ENCODE measurements at places on chromosomes 16 and 17.

- DNase-seq, result no peak
Measured at GRCh38 chr17:48014595-48015111, 22.9 kb downstream of the COPZ2 start.

GRCh38 chr16:56311208-56312027 lies 113.9 kb downstream of the AMFR start:
- DNase-seq, result peak; percentile 5

- DNase-seq, result no peak
Measured at GRCh38 chr16:84268291-84269040, 26.2 kb upstream of the WFDC1 start.

GRCh38 chr17:1398931-1399678 lies 917 bp downstream of the YWHAE start:
- no peak for DNase-seq

DNA sequence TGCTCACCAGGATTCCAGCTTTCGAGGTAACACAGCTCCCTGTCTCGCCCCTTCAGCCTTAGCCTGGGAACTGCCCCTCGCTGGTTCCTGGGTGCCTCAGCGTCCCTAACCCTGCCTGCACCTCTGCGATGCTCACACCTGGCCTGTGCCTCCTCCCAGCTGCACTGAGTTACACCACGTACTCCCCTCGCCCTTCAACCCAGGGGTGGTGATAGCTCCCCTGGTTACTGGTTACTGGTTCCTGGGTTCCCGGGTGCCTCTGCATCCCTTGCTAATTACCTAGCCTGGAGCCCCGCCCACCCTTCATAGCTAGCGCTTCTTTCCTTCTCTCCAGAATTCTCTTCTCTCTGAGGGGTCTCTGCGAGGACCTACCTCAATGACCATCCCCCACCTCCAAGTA lies 65.3 kb upstream of the PLCG2 start:
- DNase-seq, result no peak

DNA sequence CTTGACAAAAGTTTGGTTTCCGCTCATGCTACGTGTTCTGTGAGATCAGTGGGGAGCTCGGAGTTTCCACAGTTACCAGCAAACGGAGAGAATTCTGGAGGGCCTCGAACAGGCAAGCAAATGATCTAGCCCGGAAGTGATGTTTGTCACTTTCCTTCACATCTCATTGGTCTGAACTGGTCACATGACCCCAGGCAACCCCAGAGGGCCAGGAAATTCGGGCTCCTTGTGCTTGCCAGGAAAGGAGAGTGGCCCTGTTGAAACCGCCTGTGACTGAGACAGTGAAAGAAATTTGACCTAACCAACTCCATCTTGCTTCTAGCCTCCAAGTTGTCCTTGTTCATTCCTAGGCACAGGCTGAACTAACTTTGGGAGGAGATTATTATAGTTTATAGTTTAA lies 23.0 kb downstream of the SPPL2C start:
- DNase-seq, result no peak

GRCh38 chr17:16459855-16460550 lies 32.0 kb downstream of the LRRC75A start:
- no peak for DNase-seq

- DNase-seq, result no peak
Measured at GRCh38 chr16:13931845-13932244, 11.9 kb downstream of the ERCC4 start.

DNA sequence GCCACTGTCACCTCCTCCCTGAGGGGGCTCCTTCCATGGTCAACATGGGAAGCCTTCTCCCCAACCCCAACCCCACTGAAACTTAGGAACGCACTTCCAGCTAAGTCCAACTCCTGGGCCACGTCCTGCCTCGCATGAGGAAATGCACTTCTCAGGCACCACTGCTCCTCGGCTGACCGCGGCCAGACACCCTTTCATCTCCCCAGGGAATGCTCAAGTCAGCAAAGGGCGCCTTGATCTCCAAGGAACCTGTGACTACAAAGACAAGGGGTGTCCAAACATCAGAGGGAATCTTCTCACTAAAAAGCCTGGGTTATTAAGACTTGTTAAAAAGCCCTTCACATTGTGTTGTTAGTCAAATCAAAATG lies 124.9 kb upstream of the HSBP1 start:
- DNase-seq, result no peak

DNA sequence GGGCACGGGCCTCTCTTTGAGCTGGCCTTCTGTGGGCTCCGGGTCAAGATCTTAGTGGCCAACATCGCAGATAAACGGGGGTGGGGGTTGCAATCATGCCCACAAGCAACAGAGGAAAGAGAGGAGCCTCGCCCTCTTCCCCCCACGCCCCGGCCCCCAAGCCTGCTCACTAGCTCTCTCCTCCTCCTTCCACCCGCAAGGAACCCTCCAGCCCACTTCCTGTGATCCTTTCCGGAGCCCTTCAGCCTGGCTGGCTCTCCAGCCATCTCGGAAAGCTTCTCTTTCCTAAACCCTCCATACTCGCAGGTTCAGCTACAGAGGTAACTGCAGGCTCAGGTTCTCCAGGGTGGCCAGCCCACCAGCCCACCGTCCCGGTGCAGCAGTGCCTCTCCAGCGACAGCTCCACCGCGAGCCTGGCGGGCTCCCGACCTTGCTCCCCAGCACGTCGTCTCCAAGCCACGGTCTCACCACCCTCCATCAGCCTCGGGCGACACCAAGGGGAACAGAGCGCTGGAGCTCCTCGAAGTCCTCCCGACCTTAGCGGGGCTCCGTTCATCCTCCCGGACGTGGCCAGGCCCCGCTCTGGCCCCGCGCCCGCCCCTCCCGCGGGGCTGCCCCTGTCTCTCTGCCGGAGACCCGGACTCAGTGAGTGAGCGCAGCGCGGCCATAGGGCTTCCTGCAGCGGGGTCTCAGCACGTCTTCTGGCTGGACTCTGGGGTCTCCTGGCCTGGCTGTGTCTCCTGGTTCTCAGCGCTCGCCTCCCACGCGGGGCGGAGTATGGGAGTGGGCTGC lies 12.9 kb upstream of the ODF4 start:
- no peak for DNase-seq

DNA sequence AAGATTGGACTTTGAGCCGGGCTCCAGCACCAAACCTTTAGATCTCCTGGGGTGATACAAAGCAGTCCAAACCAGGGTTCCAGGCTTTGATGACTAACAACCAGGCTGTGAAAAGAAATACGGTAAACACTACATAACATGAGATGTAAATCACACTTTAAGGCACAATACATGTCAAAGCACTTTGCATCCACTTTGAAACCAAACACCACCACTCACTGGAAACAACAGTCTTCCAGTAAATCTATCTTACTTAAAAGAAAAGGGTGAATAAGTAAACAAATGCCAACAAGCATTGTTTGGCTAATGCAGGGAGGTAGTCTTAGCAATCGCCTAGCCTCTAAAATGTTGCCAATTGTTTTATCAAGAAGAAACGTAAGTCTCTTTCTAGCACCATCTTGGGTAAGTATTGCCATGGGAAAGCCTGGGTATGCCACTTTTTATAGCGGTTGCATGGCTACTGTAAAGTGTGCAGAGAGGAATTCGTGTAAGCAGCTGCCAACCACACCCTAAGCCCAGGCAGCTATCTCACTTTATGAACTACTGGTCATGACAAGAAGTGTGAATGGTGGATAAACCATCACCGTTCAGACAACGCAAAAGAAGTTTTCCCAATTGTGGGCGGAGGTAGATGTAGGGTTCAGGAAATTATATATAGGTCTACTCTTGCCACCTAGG lies 267.4 kb upstream of the PSMD7 start:
- DNase-seq, result no peak

DNA sequence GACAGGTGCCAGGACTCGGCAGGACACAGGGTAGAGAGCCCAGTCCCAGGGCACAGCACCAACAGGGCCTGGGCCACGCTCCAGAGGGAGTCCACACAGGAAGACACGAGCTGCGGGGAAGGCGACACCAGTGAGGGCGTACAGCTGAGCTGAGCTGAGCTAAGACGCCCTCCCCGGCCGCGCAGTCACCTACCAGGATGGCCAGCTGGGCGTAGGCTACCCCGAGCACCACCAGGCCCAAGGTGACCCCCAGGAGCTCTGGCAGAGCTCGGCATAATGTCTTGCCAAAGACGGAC lies 42.6 kb downstream of the TSC2 start:
- DNase-seq, result no peak

DNA sequence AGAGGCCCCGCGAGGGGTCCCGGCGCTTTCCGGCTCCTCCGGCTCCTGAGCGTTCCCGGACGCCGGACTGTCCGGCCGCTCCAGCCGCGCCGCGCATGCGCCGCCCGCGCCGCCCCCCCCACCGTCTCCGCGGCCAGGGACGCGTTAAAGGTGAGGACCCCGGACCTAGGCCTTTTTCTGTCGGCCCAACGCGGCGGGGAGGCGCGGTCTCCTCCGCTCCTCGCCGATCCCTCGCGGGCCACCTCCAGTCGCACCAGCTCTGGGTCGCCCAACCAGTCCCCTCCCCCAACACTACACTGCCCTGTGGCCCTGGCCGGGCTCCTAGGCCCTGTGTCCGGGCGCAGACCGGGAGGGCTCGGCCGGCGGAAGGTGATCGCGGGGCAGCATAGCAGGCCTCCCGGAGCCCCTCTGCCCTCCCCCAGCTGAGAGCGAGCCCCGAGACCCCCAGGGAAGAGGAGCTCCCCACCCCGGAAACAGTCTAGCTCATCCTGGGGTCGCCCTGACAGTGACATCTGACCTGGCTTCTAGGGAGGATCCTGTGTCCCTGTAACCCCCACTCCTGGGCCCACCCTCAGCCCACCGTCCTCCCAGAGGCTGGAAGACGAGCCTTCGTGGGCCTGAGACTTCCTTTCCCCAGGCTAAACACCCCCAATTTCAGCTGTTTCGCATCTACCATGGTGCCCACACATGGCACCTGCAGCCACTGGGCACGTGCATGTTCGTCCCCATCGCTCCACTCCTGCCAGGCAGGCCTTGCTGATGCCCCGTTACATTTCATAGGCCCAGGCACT lies 14.7 kb upstream of the BCAR1 start:
- no peak for DNase-seq

- no peak for DNase-seq
Measured at GRCh38 chr16:1020091-1020399, 38.5 kb downstream of the SOX8 start.

GRCh38 chr16:11575223-11575589 lies 11.5 kb downstream of the LITAF start:
- DNase-seq, result no peak

DNA sequence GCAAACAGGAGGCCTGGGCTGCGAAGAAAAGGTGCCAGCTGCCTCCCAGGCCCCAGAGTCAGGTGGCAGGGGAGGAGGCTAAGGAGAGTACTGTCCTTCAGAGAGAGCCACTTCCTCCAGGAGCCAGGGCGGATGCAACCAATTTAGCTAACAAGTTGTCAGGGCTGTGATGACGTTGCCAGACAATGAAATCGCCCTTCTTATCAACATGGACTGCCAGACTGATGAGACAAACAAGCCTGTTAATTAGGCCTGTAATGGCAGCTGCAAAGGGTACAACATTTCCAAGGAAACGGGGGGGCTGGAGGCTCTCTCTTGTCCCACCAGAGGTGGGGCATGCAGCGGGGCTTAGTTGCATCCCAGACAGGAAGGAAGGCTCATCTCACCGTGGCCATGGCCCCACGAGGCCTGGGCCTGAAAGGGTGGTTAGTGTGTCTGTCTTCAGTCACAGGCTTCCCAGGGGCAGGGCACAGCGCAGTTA lies 111.8 kb downstream of the SDK2 start:
- DNase-seq, result no peak

DNA sequence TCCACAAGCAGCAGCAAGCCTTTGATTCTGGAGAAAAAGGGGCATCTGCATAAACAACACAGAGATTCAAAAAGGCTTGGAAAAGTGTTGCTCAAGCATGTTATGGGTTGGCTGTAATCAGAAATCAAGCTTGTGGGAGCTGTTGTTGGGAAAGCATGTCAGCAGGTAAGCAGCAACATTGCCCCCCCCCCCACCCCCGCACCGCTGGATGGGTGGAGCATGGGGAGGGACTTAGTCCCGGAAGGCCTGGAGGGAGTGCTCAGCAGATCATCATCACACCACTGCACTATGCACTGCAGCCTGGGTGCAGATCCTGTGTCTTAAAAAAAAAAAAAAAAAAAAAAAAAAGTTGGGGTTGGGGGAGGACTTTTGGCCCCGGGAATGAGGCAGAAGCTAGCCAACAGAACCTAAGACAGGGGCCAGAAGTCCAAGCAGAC lies 16.8 kb upstream of the AKAP1 start:
- DNase-seq, result no peak

- DNase-seq, result no peak
Measured at GRCh38 chr17:32865141-32865540, 11.8 kb downstream of the MYO1D start.

- DNase-seq, result no peak
Measured at GRCh38 chr16:12881740-12882139, 19.7 kb upstream of the SHISA9 start.

DNA sequence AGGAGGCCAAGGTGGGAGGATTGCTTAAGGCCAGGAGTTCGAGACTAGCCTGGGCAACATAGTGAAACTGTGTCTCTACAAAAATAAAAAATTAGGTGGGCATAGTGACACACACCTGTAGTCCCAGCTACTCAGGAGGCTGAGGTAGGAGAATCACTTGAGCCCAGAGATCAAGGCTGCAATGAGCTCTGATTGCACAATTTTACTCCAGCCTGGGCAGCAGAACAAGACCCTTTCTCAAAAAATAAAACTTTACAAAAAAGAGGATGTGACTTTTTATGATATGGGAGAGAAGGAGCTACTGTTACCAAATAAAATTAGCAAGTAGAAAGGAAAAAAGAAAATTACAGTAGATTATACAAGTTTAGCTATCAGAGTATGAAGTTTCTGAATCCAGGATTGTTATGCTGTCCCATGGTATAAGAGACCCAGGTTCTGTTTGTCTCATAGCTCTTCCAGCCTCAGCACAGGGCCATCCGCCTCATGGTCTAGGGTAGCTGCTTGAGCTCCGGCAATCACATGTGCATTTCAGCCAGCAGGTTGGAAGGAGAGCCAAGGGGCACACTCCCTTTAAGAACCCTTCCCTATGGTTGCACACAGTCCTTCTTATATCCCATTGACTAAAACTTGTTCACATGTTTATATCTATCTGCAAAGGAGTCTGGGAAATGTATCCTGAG lies 13.5 kb downstream of the EEF2K start:
- DNase-seq, result no peak

DNA sequence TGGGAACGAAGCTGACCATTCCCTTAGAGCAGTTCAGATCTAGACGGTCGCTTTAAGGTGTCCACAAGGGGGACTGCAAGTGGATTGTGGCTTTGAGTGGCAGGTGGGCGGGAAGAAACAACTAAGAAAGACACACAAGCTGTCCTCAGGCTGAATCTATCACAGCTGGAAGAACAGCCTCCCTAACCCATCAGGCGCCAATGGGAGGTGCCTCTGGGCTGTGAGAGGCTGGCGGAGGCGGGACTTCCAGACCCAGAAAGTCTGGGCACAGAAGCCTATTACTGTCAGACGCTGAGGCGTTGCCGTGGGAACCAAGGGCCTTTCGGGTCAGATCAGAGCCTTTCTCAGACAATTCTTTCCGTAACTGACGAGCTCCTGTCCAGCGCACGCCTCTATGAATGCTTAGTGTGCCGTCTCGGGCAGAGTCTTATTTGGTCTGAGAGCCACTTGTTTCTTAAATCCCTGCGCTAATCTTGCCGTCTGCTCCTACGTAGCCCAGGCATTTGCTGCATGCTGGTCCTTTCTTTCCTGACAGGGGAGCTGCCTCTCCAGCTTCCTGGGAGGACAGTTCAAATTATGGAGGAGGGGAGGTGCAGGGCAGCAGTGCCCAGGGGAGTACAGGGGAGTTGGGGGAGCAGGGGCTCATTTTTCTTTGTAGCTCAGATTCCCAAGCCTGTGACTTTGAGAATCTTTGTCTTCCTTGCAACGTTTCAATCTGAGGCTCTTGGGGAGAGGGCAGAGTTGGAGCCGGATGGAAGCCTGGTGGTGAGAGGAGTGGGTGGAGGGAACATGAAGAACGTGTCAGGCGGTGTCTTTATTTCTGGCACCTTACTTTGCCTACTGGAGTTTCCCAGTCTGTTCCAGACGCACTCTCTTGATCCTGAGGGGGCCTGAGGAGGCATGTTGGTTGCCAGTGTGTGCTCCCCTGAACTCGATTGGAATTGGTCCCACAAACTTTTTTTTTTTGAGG lies 618.7 kb downstream of the KCNJ18 start:
- peak; percentile 17 for DNase-seq
